Left lobe of liver (tissue), 2 donors: ENCODE measurements at places on chromosomes 12 and 14.

GRCh38 chr12:59067083-59067482 lies 146.8 kb upstream of the LRIG3 start:
- DNase-seq, result no peak

GRCh38 chr14:74921987-74922751 lies 891 bp downstream of the RPS6KL1 start:
- DNase-seq, result no peak

GRCh38 chr12:128265566-128265965 lies 1.4 kb upstream of the TMEM132C start:
- DNase-seq, result no peak

DNA sequence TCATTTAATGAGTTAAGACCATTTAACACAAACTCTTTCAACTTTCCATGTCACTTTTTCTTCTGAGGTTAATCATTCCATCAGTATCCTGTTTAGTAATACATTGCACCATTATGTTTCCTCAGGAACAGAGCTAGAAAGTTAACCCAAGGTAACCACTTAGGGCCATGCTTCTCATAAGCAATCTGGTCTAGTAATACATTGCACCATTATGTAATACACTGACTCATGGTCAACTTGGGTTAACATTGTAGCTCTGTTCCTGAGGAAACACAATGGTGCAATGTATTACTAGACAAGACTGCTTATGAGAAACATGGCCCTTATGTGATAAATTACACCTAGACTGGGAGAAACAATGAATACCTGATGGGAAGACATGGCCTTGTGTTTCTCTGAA lies 21.7 kb downstream of the ERH start:
- DNase-seq, result no peak

- no peak for DNase-seq
Measured at GRCh38 chr14:104682107-104682593, 7.3 kb upstream of the INF2 start.

GRCh38 chr12:42282294-42282693 lies 43.6 kb downstream of the ZCRB1 start:
- no peak for DNase-seq

- no peak for DNase-seq
Measured at GRCh38 chr14:89650077-89650978, 233.3 kb upstream of the FOXN3 start.
